ENCODE measurements at places on chromosomes 12 and 14.

- DNase-seq = no peak
These were observed 157.9 kb downstream of the ZNF664 start for GRCh38 chr12:124130691-124131591.

DNA sequence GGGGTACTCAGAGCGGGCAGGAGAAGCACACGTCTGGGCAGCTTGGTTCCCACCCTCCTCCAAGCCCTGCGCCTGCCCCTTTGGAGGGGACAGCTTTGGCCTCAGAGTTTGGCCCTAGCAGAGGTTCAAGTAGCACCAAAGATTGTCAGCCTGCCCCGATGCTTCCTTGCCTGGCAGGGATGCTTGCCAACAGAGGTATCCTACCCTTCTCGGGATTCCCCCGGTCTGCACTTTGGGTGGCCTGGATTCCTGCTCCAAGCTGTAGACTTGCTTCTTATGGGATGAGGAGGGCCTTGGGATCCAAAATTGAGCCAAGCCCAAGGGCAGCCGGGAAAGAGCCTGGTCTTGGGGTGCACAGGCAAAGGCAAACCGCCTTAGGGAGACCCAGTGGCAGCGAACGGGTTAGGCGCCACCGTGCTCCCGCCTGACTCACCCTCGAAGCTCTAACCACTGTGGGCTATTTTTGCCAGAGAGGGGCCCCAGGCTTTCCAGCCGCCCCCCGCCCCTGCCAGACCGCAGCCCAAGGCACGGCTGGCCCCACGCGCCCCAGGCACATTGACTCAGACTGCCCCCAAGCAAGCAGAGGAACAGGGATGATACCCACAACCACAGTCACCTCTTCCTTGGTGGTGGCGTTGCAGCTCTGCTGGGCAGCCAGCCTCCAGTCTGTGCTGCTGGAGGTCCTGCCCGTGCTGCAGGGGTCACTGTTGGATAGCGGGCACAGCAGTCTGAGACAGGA, 847 bp upstream of the WNT10B start:
- DNase-seq = no peak

- DNase-seq = no peak
These were observed 90.7 kb downstream of the PTCSC3 start for GRCh38 chr14:36085861-36086260.

- no peak for DNase-seq
These were observed 7.7 kb upstream of the TDG start for GRCh38 chr12:103957865-103958388.

DNA sequence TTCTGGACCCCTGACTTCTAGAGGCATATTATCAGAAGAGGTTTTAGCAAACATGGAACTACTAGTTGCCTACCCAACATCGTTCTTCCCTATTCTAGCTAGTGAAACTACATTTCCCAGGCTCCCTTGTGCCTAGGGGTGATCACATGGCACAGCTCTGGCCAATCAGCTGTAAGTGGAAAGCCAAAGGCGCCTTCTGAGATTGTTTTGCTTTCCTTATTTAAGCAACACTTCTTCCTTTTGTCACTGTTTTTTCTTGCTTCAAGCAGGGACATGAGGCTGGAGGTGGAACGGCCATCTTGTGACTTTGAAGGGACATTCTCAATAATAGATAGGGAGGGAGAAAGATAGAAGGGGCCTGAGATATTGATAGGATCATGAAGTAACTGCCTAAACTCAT, 136.7 kb downstream of the ZNF664 start:
- peak; percentile 35 for DNase-seq

GRCh38 chr12:3803865-3804472, 51.1 kb upstream of the CRACR2A start:
- peak; percentile 74 for DNase-seq

DNA sequence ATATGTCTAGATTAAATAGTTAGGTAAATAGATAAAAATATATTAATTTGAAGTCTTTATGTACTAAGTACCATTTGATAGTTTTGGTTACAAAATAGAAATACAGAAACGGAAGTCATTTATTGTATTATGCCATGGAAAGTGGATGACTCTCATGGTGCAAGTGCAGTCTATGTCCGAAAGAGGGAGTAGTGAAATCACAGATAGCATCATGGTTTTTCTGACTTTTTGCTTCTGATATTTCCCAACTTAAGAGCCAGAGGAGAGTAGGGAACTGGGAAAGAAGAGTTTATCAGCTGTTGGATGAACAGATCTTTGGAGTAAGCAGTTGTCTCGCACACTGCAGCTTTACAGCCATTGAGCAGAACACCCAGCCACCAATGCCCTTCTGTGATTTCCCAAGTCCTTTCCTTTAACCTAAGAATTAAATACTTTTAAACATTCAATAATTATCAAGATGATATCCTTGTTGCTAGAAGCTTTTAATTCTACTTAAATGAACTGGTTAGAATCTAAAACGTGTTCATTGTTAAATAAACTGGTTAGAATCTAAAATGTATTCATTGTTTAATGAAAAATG, 18.4 kb upstream of the SRGAP1 start:
- no peak for DNase-seq

DNA sequence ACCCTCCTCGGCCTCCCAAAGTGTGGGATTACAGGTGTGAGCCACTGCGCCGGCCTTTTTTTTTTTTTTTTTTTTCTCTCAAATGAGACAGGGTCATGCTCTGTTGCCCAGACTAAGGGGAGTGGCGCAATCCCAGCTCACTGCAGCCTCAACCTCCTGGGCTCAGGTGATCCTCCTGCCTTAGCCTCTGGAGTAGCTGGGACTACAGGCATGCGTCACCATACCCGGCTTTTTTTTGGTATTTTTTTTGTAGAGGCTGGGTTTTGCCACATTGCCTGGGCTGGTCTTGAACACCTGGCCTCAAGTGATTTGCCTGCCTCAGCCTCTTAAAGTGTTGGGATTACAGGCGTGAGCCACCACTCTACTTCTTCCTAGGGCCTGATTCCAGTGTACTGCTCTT, 18.7 kb downstream of the FUT8 start:
- no peak for DNase-seq

DNA sequence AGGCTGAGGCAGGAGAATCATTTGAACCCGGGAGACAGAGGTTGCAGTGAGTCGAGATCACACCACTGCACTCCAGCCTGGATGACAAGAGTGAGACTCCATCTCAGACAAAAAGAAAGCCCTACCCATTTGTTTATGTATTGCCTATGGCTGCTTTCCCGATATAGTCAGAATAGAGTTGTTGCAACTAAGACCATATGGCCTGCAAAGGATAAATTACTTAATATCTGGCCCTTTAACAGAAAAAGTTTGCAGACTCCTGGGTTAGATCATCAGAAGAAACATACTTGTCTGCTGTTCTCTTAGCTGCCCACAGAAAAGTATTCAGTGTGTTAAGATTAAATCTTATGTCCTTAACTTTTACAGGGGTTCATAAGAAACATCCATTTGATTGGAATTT, 122.4 kb upstream of the VASH1 start:
- DNase-seq = no peak

DNA sequence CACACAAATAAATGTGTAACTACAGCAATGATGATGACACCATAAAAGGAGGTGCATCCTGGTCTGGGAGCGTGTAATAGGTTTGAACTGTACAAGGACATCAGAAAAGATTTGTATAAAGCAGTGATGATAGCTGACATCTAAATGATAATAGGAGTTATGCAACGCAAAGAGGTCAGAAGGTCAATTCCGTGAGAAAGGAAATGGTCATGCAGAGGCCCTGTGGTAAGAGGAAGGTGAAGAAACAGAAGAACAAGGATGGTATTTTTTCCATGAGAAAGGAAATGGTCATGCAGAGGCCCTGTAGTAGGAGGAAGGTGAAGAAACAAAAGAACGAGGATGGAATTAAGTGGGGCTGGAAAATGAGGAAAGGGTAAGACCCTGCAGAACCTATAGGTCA, 106.7 kb upstream of the TMPO start:
- no peak for DNase-seq

DNA sequence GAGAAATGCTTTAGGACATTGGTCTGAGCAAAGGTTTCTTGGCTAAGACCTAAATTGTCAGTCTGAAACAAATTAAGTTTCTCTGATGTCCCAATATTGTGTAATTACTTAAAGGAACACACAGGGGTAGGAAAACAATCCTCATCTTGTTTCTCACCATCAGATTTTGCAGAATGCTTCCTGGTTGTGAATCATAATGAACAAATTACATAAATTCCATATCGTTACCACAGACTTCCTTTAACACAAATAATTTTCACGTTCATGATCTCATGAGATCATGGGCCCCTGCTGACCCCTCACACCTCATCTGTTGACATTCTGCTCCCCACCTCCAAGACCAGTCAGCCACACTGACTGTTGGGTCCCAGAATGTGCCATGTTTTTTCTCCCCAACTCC, 194.1 kb downstream of the MON2 start:
- no peak for DNase-seq

- peak; percentile 10 for DNase-seq
These were observed 7.0 kb downstream of the KRT80 start for GRCh38 chr12:52184813-52185212.

DNA sequence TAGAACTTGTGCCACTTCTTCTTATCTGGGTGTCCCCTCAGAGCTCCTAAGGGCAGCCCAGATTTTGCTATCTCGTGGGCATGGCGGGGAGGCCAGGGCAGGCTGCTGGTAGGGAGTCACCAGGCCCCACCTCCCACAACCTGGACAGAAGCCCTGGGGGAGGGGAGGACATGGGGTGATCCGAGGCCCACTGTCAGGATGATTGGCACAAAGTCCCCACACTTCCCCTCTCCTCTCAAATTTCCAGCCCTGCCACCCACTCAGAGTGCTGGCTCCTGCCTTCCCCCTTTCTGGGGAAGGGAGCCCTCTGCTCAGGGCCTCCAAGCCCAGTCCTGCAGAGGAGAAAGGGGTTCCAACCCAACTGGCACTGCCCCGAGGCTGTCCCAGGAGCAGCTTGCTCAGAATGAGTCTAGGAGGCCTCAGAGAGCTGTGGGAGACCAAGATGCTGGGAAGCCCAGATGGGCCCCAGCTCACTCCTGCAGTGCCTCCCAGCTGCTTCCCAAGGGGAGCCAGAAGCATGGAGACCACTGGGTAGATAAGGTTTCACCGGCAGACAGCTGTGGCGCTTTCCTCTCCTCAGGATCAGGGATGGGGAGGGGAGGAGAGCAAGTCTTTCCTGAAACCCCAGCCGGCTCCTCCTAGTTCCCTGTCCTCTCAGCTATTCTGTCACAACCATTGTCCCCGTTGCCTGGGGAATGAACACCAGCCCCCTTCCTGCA, 82.8 kb downstream of the B4GALNT3 start:
- peak; percentile 47 for DNase-seq

- no peak for DNase-seq
These were observed 23.3 kb downstream of the TAS2R7 start for GRCh38 chr12:10779103-10779502.

GRCh38 chr14:32514236-32514635, 185.1 kb downstream of the AKAP6 start:
- DNase-seq = no peak

- DNase-seq = peak; percentile 69
These were observed 53.1 kb upstream of the STON2 start for GRCh38 chr14:81453166-81453766.

DNA sequence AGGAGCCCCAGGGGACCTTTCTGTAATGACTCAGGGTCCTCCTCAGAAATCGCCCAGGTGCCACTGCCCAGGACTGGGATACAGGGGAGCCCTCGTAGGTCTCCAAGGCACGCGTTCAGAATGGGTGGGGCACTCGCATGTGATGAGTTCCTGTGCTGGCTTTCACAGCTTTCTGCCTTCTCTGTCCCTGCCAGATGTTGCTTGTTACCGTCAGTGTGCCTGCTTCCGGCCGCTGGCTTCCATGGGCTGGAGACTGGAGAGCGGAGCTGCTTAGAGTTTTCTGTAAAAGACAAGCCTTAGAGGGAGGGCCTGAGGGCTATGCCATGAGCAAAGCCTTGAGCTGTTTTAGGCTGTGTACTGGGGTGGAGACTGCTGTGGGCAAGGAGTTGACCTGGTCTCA, 75.0 kb upstream of the SLC24A4 start:
- DNase-seq = no peak

- DNase-seq = no peak
These were observed 1165.1 kb downstream of the SLC16A7 start for GRCh38 chr12:60760965-60761364.

DNA sequence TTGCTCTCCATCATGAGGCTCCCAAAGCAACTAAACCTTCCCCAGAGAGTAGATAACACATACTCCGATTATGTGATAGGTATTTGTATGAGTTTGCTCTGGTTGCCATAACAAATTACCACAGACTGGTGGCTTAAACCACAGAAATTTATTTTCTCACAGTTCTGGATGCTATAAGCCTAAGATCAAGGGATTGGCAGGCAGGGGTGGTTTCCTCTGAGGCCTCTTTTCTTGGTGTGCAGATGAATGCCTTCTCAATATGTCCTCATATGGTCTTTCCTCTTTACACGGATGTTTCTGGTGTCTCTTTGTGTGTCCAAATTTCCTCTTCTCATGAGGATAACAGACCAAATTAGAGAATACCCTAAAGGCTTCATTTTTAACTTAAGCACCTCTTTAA, 285.8 kb upstream of the GRIP1 start:
- no peak for DNase-seq

GRCh38 chr12:123066384-123066710, 84.5 kb downstream of the PITPNM2 start:
- DNase-seq = no peak

GRCh38 chr12:61797266-61797665, 462.9 kb upstream of the USP15 start:
- DNase-seq = no peak

DNA sequence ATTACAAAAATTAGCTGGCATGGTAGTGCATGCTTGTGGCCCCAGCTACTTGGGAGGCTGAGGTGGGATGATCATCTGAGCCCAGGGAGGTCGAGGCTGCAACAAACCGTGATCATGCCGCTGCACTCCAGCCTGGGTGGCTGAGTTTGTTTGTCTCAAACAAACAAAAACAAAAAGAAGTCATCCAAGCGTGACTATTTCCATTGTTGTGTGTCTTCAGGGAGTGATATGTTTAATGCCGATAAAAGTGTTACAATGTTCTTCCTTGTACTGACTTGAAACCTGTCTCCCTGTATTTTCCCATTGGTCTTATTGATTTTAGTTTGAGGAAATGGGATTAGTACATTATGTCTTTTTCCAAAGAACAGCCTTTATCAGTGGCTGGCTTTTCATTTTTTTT, 75.6 kb upstream of the USP44 start:
- DNase-seq = no peak

- no peak for DNase-seq
These were observed 178.5 kb downstream of the C12orf42 start for GRCh38 chr12:103317220-103317619.

GRCh38 chr12:8075935-8076334, 6.1 kb upstream of the NECAP1 start:
- DNase-seq = no peak

GRCh38 chr14:99677231-99678140, 6.6 kb upstream of the CYP46A1 start:
- no peak for DNase-seq

DNA sequence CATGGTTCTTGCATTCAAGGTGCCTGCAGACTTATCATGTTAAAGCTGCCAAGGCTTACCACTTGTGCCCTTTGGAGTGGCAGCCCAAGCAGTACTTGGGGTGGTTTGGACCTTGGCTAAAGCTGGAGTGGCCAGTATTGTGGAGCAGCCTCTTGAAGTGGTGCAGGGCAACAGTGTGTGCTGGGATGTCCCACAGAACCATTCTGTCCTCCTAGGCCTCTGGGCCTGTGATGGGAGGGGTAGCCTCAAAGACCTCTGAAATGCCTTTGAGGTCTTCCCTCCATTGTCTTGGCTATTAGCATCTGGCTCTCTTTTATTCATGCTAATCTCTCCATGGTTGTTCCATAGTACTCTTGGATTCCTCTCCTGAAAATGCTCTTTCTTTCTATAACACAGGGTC, 78.2 kb upstream of the SLC24A4 start:
- no peak for DNase-seq
